CD4-positive, alpha-beta T cell treated with Interleukin-4 for 4 hours (primary cell): ENCODE measurements at places on chromosomes 5 and 9.

DNA sequence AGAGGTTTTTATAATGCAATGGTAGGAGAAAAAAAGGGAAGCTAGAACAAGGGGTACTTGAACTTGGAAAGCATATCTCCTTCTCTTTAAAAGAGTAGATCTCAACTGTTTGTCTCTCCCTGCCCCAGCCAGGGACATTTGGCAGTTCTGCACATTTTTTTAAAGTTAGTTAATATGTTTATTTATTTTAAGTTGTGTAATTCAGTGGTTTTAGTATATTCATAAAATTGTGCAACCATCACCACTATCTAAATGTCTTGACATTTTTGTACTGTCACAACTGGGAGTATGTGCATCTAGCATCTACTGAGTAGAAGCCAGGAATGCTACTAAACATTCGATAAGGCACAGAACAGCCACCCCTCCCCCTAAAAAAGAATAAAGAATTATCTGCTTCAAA is 103.5 kb upstream of the DPYSL3 start:
- no peak for DNase-seq

- no peak for DNase-seq
Measured at GRCh38 chr5:102036927-102037326, 259.2 kb downstream of the SLCO4C1 start.

- DNase-seq: peak; percentile 29
Measured at GRCh38 chr5:172777881-172778814, 7.2 kb upstream of the DUSP1 start.

GRCh38 chr9:121717141-121717991 is 65.9 kb downstream of the DAB2IP start:
- no peak for DNase-seq

DNA sequence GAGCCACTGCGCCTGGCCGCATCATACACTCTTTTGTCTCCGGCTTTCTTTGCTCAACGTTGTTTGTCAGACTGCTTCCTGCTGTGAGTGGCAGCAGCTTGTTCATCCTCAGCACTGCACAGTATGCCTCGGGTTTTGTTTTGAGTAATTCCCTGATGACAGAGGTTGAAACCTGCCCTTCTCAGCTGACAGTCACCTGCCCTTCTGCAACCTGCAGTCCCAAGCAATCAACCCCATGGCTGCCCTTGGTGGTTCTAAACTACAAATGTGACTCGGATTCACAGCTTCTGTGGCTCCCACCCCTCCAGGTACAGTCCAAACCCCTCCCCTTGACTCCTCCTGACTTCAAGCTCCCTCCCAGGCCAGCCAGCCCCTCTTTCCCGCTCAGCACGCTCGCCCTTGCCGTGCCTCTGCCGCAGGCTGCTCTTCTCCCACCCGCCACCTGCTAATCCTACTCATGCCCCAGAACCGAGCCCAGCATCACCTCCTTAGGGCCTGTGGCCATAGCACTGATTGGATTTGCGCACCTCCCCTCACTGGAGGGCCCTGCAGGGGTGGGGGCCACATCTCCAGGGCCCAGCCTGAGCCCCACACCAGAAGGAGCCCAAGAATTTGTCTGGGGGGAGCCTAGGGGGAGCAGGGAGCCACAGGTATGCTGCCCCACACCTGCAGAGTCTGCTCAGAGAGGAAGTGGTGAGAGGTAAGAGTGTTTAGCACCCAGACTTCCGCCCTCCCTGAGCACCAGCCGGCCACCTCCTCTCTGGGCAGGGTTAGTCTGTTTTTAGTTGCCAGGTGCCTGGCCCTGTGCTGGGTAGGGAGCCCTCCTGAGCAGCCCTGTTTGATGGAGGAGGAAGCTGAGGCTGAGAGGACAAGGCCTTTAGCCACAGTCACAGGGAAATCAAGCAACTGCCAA is 10.1 kb downstream of the EEIG1 start:
- peak; percentile 80 for DNase-seq

DNA sequence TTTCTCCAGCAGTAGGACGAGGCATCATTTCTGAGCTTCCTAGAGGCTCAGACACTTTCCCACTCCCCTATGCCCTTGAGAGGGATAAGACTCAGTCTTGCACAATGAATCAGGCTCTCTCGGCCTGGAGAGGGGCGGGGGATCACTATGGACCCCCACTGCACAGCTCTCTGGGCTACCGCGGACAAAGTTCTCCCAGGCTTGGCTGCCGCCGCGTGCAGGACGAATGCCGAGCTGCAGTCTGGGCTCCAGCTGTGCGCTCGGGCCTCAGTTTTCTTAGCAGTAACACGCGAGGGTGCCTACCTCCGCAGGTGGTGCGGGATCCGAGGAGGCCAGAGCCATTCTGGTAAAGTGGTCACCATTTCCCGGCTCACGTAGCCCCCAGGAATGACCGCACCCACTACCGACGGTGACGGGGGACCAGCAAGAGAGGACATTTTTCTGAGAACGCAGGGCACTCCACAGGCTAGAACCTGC is 3.4 kb upstream of the MYORG start:
- no peak for DNase-seq

- DNase-seq: no peak
Measured at GRCh38 chr5:170536525-170536924, 32.7 kb downstream of the KCNIP1 start.
